Stimulated activated CD8-positive, alpha-beta memory T cell treated with anti-CD3 and anti-CD28 coated beads, Interleukin-15, amount 100 ng/mL, for 24 hours (primary cell): ENCODE measurements at places on chromosomes 6 and 20.
A peak's percentile ranks its signal among the peaks of the same experiment; 100 is the strongest.

- DNase-seq = no peak
Observed at GRCh38 chr20:34055290-34055689, 56.8 kb downstream of the EIF2S2 start.

GRCh38 chr6:108710551-108710950, 137.7 kb upstream of the ARMC2 start:
- DNase-seq = no peak

- no peak for DNase-seq
Observed at GRCh38 chr6:154343473-154344308, 12.9 kb downstream of the IPCEF1 start.

GRCh38 chr6:105789935-105790334, 296.2 kb upstream of the PRDM1 start:
- DNase-seq = no peak

- DNase-seq = no peak
Observed at GRCh38 chr20:59831916-59832270, 101.5 kb downstream of the SYCP2 start.

- DNase-seq = no peak
Observed at GRCh38 chr6:159125951-159126352, 43.2 kb upstream of the FNDC1 start.

- DNase-seq = no peak
Observed at GRCh38 chr6:12403947-12404647, 113.9 kb downstream of the EDN1 start.

DNA sequence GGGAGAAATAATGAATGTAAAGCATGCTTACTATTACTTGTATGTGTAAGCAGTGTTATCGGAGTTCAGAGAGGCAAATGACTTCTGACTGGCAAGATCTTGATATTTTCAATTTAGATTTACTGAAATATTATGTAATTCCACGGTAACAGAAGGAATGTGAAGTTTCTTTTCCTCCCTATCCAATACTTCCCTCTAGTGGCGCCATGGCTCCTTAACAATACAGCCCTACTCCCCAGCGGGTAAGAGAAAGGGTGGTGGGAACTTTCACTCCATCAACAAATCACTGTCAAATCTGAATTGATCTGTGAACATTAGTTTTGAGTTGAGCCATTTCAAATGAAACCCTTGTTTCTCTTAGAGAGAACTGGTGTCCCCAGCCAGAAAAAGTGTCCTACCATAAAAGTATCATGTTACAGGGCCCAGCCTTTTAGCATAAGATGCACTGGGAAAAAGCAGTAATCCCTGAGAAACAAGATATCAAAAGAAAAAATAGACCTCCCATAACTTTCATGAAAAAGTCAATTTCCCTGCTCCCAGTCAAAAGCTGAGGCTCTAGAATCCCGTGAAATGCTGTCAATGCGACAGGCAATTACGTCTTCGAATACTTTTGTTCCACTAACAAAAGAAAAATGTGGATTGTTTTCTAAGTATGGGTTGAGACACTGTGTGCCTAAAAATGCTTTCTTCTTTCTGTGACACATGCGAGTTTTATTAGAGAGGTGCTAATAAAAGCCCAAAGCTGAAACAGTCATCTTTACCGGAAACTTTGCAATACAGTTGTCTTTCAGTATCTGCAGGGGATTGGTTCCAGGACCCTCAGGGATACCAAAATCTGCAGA, 12.9 kb downstream of the COX7A2 start:
- no peak for DNase-seq

DNA sequence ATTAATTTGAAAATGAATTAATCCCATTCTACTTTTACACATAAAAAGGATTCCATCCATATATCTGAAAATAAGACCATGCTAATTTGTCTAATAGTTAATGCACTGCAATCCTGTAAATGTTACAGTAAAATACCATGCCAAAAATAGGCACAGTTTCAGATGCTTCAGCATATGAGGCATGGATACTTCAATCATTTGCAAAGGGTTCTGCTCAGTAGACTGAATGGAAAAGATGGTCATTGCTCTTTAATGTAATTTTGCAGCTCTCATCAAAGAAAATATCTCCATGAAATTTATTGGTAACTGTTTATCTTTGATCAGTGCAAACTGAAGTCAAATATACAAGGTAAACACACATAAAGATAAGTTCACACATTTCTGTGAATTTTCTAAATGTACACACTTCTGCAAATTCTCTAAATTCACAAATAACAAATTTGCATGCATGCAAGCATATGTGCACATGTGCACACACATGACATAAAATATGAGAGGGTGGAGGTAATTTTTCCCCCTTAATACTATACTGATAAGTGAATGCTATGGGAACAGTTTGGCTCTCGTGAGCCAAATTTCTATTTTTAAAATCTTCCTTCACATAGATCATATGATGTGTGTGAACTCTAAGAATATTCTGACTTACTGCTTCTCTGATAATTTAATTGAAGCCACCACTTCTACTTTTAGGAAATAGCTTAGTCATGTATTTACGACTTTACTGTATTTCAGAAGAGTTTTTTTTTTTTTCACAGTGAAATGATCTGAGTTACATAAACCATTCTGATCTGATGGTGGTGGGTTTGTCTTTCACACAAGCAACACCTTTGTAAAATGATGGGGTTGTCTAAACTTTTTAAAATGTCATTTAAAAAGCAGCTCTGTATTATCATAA, 996.8 kb upstream of the CITED2 start:
- DNase-seq = no peak

- DNase-seq = no peak
Observed at GRCh38 chr6:160378882-160379281, 30.7 kb downstream of the SLC22A3 start.

DNA sequence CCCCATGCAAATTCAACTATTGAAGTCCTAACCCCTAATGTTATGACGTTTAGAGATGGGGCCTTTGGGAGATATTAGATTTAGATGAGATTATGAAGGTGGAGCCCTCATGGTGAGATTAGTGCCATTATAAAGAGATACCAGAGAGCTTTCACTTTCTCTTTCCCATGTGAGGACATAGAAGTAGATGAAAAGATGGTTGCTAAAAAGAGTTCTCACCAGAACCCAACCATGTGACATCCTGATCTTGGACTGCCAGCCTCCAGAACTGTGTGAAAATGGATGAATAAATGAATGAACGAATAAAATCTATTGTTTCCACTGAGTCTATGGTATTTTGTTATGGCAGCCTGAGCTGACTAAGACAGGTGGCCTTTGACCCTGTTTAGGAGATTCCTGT, 50.6 kb upstream of the FBXO30 start:
- no peak for DNase-seq

- no peak for DNase-seq
Observed at GRCh38 chr6:54473328-54473727, 165.1 kb downstream of the TINAG start.

GRCh38 chr20:17648791-17649730, 33.0 kb downstream of the RRBP1 start:
- DNase-seq = no peak

GRCh38 chr6:96157018-96157565, 141.3 kb downstream of the FUT9 start:
- no peak for DNase-seq

DNA sequence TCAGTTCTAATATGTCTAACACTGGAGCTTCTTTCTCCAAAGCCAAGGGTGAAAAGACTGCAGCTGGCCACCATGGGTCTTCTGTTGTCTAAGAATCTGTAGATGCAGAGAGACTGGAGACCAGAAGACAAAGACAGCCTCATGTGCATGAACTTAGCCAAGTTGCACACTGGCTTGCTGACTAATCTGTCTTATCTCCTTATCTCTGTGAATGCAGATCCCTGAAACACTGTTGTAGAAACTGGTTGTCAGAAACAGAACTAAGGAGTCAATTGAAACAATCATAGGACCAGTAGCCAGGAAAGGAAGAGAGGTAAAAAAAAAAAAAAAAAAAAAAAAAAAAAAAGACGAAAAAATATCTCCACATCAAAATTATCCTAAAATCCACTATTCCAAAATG, 109.7 kb downstream of the BFSP1 start:
- no peak for DNase-seq

- DNase-seq = peak; percentile 3
Observed at GRCh38 chr20:52783769-52784168, 188.4 kb upstream of the TSHZ2 start.

DNA sequence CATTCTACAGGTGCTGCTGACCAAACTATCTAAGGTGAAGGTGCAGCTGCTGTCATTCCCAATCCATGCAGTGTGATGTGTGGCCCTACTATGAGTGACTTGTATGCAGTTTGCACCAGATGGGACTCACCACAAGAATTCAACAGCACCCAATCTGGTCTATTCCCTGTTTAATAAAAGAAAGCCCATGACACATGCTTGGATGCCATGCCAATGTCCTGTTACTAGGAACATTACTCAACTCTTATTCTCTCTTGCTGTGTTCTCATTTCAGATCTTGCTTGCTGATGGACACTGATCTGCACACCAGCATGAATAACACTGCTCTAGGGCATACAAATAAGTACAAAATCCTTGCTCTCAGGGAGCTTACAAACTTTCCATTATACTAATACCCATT, 221.6 kb upstream of the CDYL start:
- DNase-seq = no peak

DNA sequence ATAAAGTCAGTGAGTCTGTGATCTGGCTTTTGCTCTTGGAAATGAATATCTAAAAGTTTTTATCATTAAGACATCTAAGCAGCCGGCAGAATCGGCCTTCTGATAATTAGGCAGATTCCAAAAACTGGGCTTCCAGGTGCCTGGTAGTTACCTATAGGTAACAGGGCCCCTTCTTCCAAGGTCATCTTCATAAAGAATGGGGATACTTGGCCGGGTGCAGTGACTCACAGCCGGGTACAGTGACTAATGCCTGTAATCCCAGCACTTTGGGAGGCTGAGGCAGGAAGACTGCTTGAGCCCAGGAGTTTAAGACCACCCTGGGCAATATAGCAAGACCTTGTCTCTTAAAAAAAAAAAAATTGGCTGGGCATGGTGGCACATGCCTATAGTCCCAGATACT, 12.9 kb upstream of the RBL1 start:
- no peak for DNase-seq
